NCI-H2081 treated with DMSO at 0.1 percent for 48 hours (cell line): ENCODE measurements at places on chromosomes 4 and X.

- DNase-seq, result no peak
Measured at GRCh38 chr4:101031971-101032370, 315.4 kb downstream of the PPP3CA start.

DNA sequence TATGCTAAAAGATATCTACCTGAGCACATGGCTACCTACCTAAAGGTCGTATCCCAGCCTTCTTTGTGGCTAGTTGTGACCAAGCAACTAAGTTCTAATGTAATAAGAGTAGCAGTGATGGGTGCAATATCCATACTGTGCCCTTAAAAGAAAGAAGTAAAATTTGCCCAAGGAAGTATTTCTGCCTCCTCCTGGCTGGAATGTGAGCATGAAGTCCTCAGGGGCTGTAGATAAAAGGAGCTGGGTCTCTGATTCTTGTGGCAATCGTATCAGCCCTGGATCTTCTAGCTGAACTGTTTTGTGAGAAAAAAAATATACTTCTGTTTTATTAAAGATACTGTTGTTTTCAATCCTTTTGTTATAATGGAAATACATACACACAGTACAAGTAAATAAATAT is 217.4 kb downstream of the GPAT3 start:
- DNase-seq, result no peak

DNA sequence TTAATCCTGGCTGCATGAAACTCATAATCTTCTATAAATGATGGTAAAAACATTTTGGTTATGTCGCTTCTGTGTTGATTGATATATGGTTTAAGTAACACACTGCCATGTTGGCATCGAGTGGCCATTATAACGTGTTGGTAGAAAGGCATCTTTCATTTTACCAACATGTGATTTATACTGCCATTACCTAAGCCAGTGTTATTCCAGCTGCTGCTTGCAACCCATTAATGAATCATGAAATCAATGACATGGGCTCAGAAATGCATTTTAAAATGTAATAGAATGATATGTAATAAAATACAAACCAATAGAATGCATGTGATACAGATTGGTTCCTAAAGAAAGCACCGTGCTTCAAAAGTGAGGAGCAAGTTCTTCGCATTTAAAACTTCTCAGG is 102.0 kb downstream of the VEGFC start:
- no peak for DNase-seq

GRCh38 chr4:185587427-185588161 is 52.3 kb upstream of the PDLIM3 start:
- no peak for DNase-seq

DNA sequence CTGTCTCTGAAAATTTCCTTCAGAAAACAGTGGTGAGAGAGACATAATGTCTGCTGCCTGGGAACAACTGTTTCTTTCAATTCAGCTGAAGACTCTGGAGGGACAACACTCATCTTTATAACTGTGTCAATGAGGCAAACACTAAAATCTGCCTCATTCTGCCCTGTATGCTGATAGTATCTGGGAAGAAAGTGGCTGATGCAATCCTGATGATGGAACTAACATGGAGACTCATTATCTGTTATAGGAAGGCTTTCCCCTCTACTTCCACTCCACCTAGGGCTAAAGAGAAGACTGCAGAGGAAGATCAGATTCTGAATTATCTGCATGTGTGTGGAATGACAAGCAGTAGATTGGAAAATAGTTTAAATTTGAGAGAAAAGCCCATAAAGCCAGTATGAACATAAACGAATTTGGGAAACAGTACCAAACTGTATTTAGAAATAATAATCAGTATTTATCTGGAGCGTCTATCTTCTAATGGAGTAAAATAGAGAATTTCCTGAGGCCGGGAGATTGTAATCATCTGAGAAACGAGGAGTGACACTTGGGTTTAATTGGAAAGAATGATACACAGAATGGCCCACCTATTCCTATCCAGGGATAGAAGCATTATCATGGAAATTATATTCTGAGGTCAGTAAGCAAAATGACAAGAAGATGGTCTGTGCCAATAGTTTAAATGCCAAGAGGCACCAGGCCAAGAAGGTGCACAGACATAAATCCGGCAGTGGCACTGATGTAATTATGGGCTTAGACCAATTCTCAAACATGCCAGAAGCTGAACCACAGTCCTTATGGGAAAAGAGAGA is 85.4 kb downstream of the SHISA3 start:
- no peak for DNase-seq

DNA sequence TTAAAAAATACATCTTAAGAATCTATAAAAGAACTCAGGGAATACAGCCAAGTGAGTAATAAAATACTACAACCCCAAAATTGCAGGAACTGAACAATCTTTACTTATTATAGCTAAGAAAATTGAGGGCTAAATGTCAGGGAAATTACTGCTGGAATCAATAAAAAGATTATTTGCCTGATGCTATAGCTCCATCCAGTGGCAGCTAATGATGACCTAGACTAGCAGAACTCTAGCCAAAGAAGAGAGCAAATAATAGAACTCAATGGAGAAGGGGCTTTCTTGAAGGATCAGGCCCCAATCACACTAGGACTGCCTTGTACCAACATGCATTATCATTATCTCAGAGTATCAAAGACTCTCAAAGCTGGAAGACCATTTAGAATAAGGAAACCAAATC is 85.0 kb upstream of the FAM241A start:
- no peak for DNase-seq

DNA sequence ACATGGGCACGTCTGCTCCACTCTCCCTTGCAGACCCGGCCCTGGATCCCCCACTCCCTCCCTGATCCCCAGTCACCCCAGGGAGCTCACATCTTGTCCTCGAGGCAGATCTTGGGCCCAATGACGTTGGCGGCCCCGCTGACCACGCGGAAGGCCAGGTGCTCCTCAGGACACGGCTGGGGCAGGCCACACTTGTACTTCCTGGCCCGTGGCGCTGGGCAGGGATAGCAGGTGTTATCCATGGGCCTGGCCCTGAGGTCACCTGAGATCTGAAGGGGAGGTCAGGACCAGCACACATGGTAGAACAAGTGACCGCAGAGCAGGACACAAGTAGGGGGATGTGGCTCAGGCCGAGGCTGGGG is 7.7 kb downstream of the FAM3A start:
- no peak for DNase-seq

- DNase-seq, result no peak
Measured at GRCh38 chrX:6449946-6450345, 85.0 kb downstream of the VCX3A start.

DNA sequence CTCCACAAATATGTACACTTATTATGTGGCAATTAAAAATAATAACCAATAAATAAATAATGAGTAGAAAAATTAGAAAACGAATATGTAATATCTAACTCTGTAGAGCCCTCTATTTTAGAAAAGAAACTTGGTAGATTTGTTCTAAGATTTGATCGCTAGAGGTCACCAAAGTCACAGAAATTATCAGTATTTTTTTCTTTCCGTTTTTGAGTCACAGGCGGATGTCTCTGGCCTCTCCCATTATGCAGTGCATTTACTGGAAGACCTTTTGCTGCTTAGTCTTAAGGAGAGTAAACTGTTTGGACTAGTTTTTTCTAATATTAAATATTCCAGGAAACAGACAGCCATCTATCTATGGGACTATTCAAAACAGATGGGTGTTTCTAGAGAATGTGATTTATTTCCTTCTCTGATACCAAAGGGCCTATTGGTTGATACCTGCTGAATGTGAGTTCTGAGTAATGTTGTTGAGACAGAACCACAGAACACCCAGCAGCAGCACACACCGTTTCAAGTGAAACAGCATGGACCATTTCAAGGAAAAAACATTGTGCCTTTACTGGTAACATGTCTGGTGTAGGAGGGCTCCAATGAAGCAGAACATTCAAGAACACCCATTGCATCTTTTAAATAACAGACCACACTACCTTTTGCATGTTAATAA is 34.0 kb upstream of the GYPA start:
- DNase-seq, result no peak

DNA sequence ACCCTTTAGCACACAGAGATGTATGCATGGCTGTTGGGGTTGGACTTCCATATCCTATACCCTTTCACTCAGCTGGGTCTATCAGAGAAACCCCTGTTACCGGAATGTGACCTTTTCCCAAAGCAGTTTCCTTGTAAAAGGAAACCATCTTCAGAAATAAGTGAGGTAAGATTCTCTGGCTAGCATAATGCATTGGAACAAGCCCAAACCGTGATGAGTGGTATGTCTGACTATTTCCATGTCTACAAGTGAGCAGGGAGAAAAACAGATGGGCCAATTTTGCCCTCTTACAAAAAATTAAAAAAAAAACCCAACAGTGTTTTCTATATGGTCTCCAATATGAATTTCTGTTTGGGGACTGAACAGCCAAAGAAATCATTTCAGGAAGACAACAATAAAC is 283.9 kb downstream of the SMARCA1 start:
- no peak for DNase-seq

DNA sequence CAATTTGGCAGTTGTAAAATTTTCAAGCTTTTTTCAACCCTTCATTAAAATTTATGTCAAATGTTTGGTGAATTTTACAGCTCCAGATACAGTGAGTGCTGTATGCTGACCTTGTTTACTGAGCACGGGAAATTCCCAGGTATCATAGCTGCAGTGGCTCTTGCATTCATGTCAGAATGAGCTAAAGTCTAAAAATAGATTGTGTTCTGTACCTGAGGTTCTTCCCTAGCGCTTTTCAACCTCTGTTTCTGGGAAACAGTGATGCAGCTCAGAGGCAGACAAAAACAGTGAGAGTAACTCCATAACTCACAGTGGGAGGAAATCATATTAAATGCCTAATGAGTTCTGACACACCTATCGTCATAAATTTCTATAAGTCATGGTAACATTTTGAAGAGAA is 393.8 kb upstream of the GNPDA2 start:
- no peak for DNase-seq

GRCh38 chr4:53010318-53010717 is 148.2 kb downstream of the RASL11B start:
- no peak for DNase-seq

GRCh38 chr4:152581536-152582160 is 45.8 kb upstream of the FBXW7 start:
- no peak for DNase-seq

DNA sequence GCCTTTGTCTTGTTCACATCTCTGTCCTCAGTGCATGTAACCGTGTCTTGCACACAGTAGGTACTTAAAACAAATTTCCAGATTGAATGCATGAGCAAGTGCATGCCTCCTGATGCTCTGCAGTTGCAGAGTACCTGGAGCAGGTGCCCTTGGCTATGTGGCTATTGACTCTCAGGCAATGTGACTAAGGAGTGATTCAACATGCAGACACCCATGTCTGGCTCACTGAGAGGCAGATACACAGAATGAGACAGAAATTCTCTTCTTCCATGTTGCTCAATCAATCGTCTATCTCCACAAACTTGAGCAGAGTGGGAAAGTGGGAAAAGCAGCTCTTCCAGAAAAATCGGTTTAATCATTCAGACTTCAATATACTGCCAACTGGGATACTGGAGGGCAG is 111.0 kb downstream of the CHRDL1 start:
- no peak for DNase-seq

- DNase-seq, result no peak
Measured at GRCh38 chr4:169986369-169986768, 39.8 kb downstream of the MFAP3L start.

GRCh38 chrX:16177260-16177659 is 10.0 kb downstream of the MAGEB17 start:
- no peak for DNase-seq

GRCh38 chr4:129254126-129254525 is 158.2 kb downstream of the C4orf33 start:
- no peak for DNase-seq

GRCh38 chrX:103343105-103343504 is 13.1 kb downstream of the TCEAL7 start:
- DNase-seq, result no peak

GRCh38 chr4:88759039-88759894 is 61.6 kb upstream of the NAP1L5 start:
- no peak for DNase-seq

DNA sequence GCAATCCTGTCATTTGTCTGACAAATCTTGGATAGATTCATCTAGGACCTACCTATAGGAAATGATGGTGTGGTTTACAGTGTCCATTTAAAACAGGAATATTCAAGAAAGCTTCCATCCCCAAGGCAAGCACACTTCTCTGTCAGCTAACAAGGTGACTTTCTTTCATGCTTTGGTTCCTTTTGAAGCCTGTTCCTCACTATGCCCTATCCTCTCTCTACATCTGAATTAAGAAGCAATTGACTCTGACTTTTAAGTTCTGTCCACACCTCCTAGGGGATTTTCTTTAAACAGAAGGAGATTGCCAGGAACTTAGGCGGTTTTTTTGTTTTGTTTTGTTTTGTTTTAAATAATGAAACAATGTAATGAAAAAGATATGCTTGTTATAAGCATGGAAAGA is 1181.4 kb upstream of the TENM3 start:
- no peak for DNase-seq

- no peak for DNase-seq
Measured at GRCh38 chr4:114811564-114812301, 213.1 kb downstream of the UGT8 start.

DNA sequence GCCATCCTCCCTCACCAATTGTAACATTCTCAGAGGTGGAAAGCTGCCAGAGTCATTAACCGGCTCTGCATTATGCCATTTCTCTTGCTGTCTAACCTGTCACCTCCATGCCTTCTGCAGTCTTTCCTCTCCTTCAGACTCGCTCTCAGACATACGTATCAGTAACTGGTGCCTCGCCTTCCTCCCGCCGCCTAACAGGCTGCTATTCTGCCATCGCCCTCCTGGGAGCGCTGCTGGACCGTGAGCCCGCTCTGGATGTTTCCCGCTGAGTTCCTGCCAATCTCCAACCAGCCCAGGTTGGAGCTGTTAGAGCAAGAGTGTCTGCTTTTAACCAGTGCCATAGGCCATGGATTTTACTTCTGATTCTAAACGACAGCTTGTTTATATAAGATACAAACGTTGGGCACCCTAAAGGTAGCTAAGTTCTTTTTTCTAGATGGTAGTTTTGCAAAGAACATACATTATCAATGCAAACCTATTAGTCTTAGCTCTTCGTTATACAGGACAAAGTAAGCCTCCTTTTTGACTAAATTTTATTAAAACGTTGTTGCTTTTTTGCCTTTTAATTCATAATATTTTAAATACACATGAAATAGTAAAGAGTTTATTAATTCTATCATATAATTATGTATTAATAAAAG is 59.5 kb upstream of the NEIL3 start:
- no peak for DNase-seq

GRCh38 chr4:15495621-15496020 is 25.9 kb downstream of the CC2D2A start:
- DNase-seq, result no peak

- no peak for DNase-seq
Measured at GRCh38 chr4:68349279-68349648, 626 bp downstream of the YTHDC1 start.

DNA sequence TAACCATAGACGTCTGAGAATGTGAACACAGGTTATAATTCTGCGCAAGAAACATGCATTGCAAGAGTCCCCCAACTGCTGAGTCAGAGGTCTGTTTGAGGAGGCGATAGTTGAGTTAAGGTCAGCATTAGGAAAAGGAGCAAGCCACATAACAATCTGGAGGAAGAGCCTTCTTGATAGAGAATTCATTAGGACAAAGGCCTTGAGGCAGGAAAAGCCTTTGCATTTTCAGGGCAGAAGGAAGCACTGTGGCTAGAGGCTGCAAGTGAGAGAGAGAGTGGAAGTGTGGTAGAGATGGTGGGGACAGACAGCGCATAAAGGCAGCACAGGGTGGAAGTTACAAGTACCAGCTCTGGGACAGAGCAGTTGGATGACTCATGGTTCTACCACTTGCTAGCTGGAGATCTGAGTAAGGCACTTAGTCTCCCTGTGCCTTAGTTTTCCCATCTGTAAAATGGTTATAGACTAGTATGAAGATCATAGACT is 125.8 kb upstream of the LNX1 start:
- DNase-seq, result no peak

GRCh38 chr4:74292111-74292870 is 16.0 kb upstream of the EPGN start:
- no peak for DNase-seq
